Right cardiac atrium (tissue), 5 donors: ENCODE measurements at places on chromosomes 2 and 18. TPM values are rescaled to one million over a fixed set of nuclear protein-coding genes. Genes with fewer than 3 reads are reported as not detected.

DNA sequence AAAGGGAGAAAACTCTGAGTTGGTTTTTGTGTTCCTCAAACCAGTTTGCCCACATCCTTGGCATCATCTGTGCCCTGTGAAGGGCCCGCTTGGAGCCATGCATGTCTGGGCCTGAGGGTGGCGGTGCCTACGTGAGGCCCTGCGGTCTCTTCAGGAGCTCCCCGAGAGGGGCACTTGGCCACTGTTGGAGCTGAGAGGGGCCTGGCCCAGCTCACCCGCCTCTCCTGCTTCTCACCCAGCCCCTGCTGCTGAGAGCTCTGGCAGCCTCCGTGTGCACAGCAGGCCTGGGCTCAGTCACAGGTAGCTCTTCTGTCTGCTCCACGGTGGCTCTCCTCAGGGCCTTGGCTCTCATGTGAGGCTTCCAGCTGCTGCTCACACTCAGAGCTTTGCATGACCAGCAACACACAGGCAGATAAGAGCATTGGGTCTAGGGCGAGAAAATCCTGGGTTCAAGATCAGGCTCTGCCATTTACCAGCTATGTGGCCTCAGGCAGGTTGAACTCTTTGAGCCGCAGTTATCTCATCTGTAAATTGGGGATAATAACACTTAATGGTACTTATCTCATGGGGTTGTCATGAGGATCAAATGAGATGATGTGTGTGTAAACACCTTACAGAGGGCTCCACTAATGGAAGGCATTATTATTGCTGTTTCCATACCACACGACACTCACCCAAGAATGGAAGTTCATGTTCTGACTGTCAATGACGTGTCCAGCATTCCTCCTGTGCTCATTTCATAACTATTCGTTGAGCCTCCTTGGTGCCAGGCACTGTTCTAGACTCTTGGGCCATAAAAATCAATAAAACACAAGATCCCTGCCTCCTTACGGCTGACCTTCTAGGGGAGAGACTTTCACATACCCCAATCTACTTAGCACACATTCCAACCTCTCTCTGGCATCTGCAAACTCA lies 41.6 kb upstream of the PLB1 start:
- no peak for DNase-seq

- DNase-seq: no peak
Observed at GRCh38 chr2:10329880-10330699, 27.4 kb downstream of the HPCAL1 start.

DNA sequence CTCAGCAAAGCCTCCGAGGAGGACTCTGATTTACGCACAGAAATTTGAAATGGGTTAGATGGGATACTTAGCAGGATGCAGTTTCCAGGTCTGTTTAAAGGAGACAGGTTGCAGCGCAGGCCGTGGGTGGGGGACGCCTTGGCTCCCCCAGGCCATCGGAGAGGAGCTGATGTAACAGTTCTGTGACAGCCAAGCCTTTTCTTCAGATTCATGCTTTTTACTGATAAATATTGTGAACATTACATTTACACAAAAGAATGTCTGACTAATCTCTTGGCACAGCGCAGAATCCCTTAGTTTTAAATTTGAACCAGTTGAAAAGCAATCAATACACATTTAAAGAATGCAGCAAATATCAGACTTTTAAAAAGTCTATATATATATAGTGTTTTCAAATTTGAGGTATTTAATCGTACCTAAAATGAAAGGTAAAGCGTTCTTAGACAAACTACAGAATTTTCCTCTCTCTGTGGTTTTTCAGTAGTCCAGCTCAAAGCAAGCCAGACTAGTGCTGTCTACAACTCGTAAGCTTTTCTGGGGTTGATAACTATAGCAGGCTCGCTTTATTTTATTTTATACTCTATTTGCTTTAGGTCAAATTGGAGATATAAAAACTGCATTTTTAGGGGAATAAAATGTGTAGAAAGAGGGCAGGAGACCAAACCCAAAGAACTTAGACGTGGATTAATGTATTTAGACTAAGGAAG lies 221.9 kb downstream of the PIEZO2 start:
- DNase-seq: peak; percentile 31

DNA sequence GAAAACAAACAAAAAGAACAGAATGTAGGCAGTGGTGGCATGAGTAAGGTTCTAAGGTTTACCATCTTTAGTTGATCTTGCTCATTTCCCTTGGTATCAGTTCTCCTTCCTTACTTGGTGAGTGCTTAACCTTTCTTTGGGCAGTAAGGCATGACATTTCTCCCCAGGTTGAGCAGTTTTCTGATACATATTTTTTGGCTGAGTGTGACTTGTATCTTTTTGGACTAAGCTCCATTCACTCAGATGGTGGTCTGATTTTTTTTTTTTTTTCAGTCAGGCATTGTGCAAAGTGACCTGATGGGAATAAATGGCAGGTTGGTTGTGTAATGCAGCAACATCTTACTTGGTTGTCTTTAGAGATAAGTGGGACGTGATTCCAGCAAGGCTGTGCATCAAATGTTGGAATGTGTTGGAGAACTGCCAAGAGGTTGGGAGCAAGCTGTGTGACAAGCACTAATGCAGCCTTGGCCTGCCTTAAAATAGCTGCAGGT lies 15.1 kb downstream of the SPTBN1 start:
- no peak for DNase-seq

GRCh38 chr2:21939967-21940366 lies 816.2 kb downstream of the TDRD15 start:
- DNase-seq: no peak

DNA sequence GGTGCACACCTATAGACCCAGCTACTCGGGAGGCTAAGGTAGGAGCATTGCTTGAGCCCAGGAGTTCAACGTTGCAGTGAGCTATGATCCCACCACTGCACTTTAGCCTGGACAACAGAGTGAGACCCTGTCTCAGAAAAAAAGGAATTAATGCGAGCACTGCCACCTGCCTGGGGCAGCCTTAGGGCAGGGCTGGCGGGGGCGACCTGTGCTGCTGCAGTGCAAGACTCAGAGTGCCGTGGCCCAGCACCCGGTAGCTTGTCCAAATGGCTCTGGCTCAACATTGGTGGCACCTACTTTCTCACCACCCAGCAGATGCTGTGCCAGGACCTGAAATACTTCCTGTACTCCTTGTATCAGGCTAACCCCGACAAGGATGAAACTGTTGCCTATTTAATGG lies 30.2 kb downstream of the STK25 start:
- no peak for DNase-seq

DNA sequence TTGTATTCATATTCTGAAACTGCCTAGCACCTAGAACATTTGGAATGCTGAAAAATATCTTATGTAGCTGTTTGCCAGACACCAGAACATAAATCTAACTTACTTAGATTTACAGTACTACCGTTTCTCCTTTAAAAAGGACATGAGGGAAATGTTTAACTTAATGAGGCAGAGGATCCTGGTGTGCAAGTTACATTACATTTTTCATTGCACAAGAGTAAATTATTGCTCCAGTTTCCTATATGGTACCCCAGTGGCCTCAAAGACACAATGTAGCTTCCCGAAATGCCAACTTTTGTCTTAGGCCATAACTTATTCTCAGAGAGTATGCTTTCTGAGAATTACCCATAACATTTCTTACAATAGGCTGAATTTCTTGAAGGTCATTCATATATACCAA lies 105.5 kb upstream of the DTNA start:
- DNase-seq: no peak

DNA sequence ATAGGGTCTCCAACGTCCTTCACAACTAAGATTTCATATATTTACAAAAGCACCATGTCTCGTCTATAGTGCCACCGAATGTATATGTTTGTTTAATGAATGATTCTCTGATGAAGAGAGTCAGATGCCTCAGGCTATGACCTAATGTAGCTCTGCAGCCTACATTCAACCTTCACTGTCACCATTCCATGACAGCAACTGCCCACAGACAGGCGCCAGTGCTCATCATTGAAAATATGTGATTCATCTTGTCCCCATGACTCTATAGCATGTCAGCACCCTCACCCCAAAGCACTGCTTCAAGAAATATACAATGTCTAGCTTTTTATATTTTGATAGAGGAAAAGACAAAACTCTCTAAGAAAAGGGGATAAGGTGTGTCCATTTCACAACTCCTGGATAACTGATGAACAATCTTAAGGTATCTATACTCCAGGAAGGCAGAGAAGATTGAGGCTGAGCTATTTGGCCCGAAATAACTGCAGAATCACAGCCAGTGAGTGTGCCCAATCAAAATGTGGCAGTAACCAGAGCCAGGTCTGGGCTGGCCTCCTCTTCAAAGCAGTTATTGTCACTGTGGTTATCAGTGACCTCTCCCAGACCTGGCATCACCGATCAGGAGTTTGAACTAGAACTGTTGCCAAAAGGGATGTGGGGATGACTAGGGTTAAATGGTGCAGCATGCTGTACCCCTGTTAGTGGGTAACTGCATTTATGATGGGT lies 246.6 kb downstream of the SETBP1 start:
- DNase-seq: no peak

DNA sequence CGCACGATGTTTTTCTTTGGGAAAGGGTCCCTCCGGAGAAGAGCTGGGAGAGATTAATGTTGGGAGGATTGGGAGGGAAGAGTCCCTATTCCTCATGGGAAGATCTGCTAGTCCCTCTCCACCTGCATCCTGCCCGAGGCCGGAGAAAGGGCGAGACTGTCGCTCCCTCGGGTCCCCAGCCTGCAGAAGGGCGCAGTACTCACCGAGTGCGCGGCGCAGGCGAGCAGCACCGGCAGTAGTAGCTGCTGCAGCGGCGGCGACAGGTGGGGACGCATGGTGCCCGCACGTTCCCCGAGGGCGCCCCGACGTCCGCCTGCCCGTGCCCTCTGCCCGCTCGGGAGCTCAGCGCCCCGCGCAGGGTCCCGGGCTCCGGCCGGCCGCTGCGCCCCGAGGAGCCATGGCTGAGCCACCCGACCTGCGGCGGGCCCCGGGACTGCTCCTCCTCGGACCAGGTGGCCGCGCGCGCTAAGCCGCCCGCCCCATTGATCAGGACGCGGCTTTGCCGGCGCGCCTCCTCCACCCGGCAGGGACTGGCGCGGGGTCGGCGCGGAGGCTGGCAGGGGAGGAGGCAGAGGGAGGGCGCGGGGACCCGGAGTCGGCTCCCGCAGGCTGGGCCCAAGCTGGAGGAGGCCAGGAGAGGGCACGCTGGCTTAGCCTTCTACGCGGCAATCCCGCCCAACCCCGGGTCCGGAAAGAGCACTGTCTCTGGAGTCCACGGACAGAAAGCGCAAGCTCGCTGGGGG lies at the start of gene SCTR:
Gene SCTR, minus strand, starts transcription at position 532 of the 743 bp plus-strand sequence. Its CDS starts 257 bp downstream, at position 275.
- DNase-seq: no peak

GRCh38 chr2:1892529-1893250 lies 148.4 kb upstream of the PXDN start:
- no peak for DNase-seq

GRCh38 chr18:2881088-2881839 lies 34.5 kb downstream of the EMILIN2 start:
- peak; percentile 89 for DNase-seq

GRCh38 chr18:35386600-35387100 lies 9.5 kb upstream of the ZNF396 start:
- peak; percentile 73 for DNase-seq

- DNase-seq: no peak
Observed at GRCh38 chr2:189047171-189047888, 73.2 kb downstream of the COL3A1 start.

DNA sequence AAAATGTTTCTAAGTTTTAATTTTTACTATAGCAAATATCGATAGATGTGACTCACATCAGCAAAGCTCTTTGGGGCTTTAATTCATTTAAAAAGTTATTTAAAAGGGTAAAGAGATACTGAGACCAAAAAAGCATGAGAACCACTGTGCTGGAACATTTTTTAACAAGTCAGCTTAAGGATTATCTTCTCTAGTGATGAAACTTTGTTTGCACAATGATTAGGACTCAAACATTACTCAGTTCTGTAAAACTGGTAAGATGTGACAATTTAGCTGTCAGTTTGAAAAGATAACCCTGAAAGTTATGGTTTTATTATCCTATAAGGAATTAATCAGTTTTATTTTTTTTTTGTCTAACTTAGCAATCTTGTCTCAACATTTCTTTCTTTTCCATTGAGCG lies 301.4 kb downstream of the TSN start:
- no peak for DNase-seq

Gene SNRNP27
- total RNA-seq: 53.3 TPM

Gene CGREF1
- 6.9 TPM for total RNA-seq

Gene GGCX
- 31.2 TPM for total RNA-seq

Gene CROCC2
- total RNA-seq: not detected

Gene AMER3
- total RNA-seq: not detected

Gene NPHP1
- 4.9 TPM for total RNA-seq

Gene IGFBP5
- 170 TPM for total RNA-seq

Gene WDR12
- total RNA-seq: 39.7 TPM
